ENCODE measurements at places on chromosomes 12 and 14.

- no peak for DNase-seq
These were observed 70.8 kb upstream of the TMCC3 start for GRCh38 chr12:94721173-94721572.

DNA sequence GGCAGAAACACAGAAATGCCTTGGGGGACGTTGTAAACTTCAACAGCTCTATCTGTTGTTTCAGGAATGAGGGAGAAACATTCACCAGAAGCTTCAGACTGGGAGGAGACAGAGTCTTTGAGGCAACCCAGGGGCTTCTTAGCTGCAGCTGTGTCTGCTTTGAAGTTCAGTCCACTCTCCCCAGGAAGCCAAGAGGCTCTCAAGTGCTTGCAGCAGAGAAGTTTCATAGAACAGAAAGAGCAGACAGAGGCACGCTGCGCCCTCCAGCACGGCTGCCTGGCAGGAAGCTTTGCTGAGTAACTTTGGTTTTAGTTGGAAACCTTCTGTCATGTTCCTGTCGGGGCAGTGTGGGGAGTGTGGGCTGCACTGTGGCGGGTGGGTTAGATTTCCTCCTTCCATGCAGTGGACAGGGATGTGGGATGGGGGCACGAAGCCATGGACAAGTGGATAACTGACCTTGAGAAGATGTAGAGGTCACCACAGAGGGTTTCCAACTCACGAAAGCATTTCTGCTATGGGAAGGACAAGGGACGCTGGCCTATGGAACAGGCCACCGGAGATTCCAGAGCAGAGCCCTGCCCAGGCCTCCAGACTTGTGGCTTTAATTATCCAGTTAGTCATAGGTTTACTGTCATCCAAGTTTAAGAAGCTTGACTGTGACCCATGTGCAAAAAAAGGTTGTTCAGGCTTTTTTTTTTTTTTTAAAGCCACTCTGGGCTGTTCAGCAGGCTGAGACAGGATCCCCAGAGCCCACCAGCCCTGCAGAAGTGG lies 107.7 kb downstream of the ARF6 start:
- DNase-seq: peak; percentile 61

DNA sequence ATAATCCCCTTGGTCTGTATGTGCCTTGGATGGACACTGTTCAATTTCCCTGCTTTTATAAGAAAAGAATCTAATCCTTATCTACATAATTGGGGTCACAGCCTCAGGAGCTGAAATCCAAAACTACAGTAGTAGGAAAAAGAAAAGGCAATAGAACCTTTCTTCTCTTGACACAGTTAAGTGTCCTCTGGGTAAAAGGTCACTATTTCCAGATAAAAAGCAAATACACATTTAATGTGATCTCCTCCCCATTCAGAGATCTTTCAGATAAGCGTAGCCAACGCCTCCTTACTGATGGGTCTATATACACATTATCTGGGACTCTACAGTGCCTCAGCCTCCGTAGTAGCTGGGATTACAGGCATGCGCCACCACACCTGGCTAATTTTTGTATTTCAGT lies 73.4 kb downstream of the CLIP1 start:
- DNase-seq: no peak

DNA sequence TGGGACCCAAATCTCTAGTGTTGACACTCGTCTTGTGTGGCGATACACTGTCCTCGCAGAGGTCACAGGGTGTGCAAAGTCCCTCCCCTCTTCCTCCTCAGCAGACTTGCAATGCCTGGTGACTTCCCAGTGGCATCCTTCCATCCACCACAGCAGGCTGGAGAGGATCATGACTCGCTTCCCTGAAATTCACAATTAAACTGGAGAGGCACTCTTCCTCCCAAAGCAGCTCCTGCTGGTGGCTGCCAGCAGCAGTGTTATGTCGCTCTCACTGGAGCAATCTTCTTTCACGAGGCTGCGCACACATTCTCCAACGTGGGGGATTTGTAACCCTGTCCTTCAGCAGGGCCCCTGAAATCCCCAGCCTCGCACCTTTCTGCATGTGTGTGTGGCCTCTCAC lies 145.2 kb upstream of the TMCC3 start:
- no peak for DNase-seq

DNA sequence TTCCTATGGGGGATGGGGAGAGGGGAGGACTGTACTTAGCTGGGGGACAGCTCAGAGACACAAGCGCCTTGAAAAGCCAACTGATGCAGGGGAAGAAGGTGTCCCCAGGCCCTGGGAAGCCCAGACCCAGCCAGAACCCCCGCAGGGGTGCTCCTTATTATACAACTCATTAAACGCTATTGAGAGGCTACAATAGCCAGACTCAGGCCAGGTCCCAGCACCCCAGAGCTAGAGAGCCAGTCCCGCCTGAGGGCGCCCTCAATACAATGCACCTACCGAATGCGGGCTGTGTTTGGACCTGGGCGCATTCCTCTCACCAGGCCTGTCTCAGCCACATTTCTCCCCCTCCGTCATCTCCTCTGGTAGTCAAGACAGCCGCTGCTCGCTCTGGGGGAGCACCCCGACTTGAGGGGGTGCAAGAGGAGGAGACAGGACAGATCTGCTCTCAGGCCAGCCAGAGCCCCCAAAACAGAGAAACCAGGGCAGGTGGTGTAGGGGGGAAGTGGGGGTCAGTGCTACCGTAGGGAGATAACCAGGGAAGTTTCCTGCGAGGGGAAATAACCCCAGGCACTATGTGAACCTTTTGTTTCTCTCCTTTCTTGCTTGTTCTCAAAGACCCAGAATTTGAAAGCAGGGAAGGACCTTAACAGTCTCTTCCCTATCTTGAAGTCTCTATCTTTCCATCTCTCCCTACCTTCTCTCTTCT lies 6.1 kb upstream of the ASIC1 start:
- DNase-seq: no peak

DNA sequence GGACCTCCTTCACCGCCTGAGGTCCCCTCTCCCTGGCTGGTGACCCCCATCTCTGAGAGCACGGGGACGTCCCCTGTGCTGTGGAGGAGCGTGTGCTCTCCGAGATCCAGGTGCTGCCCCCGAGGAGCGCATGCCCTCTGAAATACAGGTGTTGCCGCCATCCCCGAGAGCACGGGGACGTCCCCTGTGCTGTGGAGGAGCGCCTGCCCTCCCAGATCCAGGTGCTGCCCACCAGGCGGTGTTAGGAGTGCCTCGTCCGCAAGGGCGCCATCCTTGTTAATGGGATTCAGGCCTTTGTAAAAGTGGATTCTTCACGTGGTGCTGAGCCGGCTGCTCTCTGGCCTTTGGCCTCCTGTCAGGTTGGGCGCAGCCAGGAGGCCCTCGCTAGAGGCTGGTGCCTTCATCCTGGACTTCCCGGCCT lies 10.1 kb downstream of the NOC4L start:
- no peak for DNase-seq

DNA sequence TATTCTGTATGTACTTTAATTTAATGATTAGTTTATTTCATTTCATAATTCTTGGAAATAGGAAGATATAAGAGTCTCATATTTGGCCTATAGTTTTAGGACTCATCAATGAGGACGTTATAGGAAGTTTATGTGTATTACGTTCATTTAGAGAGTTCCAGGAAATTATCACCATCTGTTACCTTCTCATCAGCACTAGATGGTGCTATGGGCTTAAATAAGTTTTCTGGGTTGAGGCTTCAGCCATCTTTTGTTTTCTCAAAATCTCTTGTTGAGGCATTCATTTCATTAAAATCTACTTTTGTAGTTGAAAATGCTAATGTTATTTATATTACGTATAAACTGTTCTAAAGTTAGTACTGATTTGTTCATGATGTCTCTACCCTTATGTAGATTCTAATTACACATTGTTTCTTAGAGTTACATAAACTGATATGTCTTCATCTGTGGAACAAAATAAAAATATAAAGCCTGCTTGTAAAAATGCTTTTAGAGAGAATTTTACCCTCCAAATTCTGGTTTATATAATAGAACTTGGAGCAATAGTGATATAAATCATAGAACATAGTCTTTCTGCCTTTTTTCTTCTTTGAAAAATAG lies 89.2 kb downstream of the CFAP54 start:
- DNase-seq: no peak

DNA sequence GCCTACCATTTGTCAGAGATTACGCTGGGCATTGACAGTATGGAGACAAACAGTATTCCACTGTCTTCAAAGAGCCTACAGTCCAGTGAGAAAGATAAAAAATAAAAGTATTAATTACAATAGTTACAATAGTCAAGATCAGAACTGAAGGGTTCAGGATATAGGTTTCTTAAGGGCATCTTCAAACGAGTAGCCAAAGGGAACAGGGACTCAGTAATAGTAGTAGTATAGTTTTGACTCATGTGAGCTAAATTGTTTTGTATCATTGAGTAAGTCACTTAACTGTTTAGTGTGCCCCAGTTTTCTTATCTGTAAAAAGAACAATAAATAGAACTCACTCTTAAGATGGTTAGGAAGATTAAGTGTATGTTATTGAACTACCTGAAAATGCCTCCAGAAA lies 123.6 kb downstream of the METTL25 start:
- no peak for DNase-seq

GRCh38 chr12:58009405-58010195 lies 68.2 kb downstream of the ATP23 start:
- no peak for DNase-seq

DNA sequence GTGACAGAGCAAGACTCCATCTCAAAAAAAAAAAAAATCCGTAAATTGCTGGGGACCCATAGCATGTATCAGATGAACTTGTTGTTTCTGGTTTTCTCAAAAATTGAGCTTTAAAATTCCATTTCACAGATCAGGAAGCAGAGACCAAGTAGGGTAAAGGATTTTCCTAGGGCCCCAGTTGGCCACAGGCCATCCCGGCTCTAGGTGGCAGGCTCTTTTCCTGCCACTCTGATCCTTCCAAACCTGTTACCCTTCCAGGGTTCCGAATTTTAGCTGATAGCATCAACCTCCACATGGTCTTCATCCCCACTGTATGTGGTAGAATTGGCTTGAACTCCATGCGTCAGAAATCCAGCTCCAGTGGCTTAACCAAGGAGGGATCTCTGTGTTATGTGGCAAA lies 36.1 kb upstream of the BDKRB2 start:
- DNase-seq: no peak

- DNase-seq: no peak
These were observed 182.9 kb upstream of the GRIN2B start for GRCh38 chr12:14164266-14164665.

DNA sequence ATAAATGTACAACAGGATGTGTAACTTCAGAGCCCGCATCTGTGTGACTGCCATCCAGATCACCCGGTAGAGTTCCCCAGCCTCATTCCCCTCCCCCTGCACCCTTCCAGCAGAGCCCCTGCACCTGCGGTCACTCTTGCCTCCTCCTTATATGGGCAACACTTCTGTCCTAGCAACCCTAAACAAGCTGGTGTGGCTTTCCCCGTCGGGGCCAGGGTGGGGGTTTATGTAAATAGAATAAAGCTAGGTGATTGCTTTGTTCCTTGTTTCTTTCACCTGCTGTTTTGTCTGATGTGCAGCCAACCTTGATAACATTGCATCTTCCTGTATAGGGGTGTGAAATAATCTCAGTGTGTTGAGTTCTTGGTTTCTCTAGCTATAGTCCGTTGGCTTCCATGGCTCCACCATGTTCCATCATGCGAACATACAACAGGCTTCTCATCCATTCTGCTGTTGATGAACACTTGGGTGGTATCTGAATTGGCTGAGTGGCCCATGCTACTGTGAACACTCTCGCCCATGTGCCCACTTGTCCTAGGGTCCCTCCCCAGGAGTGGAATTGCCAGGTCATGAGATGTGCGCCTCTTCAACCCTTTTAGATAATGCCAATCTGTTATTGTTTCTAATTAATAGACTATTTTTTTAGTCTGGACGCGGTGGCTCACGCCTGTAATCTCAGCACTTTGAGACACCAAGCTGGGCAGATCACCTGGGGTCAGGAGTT lies 102.2 kb downstream of the KIF26A start:
- DNase-seq: no peak

DNA sequence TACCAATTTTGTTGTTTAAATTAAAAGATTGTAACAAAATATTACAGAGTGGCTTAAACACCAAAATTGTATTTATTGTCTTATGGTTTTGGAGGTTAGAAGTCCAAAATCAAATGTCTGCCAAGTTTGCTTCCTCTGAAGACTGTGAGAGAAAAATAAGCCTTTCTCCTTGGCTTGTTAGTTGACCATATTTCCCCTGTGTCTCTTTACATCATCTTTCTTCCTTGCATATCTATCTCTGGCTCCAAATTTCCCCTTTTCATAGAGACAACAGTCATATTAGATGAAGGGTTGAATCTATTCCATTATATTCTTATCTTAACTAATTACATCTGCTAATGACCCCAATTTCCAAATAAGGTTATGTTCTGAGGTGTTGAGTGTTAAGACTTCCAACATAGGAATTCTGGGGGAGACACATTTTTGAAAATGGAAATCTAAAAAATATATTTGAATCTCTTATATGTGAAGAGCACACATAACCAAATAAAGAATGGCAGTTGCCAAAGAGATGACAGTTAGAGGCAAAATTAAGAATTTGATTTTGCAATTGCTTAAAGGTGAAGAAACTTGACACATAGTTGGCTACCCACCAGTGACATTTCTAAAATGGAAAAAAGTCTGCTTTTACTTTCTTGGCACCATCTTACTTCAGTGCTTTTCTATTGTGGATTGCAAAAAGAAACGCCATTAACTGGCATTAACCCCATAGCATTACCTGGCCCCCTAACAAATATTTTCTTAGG lies 407.2 kb downstream of the FSCB start:
- no peak for DNase-seq

DNA sequence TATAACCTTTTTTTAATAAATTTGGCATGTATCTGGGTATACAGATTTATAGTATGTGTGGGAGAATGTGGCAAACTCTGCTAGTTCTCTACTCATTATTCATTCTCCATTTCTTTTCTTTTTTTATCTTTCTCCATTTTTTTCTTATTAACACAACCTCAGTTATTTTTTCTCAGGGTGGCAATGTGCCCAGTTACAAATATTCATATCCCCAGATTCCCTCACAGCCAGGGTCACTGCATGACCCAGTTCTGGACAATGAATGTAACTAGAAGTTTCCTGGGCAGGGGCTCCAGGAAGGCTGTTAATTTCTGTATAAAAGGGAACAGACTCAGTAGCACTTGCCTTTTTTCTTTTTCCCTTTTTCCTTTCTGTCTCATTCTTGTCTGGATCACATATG lies 95.6 kb downstream of the VCPKMT start:
- DNase-seq: no peak

DNA sequence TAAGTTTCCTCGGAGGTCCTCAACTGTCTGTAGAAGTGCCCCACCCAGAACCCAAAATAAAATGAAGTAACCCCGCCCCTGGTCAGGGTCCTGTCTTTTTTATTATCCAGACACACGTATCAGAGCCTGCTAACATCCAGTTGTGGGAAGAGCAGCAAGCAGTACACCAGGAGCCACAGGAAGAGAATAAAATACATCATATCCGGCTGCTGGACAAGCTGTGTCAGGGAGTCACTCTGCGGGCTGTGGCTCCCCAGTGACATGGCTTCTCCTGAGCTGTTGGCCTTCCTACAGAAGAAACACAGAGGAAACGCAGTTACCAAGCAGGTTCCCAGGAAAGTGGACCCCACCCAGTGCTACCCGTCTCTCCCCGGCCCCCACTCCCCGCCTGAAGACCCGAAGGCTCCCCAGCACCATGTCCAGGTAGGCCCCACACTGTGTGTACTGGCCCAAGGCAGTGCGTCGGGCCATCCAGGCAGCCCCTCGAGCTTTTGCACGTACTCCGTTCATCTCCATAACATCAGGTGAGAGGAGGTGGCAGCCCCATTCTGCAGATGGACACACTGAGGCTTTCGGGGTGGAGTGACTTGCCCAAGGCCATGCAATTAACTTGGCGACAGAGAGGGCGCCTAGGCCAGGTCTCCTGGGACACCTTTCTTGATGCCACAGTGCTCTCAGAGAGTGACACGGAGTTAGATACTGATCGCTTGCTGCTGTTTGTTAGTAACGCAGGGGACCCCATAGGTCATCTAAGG lies 34.3 kb upstream of the DICER1 start:
- no peak for DNase-seq

All from stimulated activated CD8-positive, alpha-beta memory T cell treated with anti-CD3 and anti-CD28 coated beads, Interleukin-4, amount 100 ng/mL, for 1 hour (primary cell).